ENCODE measurements at places on chromosomes 6 and 20. TPM values are rescaled to one million over a fixed set of nuclear protein-coding genes. Genes with fewer than 3 reads are reported as not detected.

GRCh38 chr6:150371356-150371755, 2.5 kb downstream of the IYD start:
- H3K4me3 ChIP-seq, result no peak overlapping the region
- H3K27me3 ChIP-seq, result peaks cover 2% of the 10 kb centered on the region
- no peak overlapping the region for H3K27ac ChIP-seq
- no peak for DNase-seq

DNA sequence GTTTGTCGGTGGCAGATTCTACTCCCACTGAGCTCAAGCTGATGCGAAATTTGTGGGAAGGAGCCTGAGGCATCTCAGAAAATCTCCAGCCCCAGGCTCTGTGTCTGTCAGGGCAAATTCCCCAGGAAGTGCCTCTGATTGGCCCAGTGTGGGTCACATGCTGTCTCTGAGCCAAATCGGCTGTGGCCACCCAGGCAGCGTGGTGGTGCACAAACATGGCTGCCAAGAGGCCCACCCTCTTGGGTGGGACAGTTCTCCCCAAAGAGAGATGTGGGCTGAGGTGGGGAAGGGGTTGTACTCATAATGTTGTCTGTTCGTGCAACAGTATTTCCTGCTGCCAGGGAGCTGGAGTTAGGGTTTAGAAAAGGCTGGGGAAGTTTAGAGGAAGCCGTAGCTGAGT, 130.6 kb downstream of the BMP7 start:
- no peak for DNase-seq
- no peak overlapping the region for H3K27ac ChIP-seq
- no peaks in the 10 kb centered on the region for H3K36me3 ChIP-seq
- H3K4me3 ChIP-seq, result no peak overlapping the region
- no peaks in the 10 kb centered on the region for H3K27me3 ChIP-seq

The MCHR2 gene
- not detected for total RNA-seq

- peak overlapping the region; percentile 77 for H3K4me3 ChIP-seq
- H3K4me1 ChIP-seq, result peaks cover 3% of the 10 kb centered on the region
- H3K27me3 ChIP-seq, result peaks cover 27% of the 10 kb centered on the region
Measured at GRCh38 chr6:10425975-10426780, 11.3 kb upstream of the TFAP2A start.

- no peak overlapping the region for H3K27ac ChIP-seq
- H3K27me3 ChIP-seq, result no peaks in the 10 kb centered on the region
- H3K36me3 ChIP-seq, result no peaks in the 10 kb centered on the region
- no peaks in the 10 kb centered on the region for H3K4me1 ChIP-seq
Measured at GRCh38 chr6:63476302-63476701, 96.0 kb upstream of the LOC128125822 start.

DNA sequence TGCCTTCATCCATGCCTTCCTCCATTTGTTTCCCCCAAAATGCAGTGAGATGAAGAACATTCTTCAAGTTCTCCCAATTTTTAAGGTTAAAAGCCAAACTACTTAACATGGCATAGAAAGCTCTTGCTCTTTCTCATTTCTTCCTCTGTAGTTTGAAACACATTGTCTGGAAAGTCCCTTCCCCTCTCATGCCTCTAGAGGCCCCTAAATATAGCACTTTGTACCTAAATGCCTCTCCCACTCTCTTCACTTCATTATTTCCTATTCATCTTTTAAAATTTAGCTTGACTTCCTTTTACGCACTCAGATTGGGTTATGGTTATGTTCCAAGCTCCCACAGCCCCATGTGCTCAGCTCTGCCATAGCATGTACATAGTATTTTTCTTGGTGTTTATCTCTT, 389.3 kb downstream of the HDGFL1 start:
- no peaks in the 10 kb centered on the region for H3K27me3 ChIP-seq
- no peak overlapping the region for H3K27ac ChIP-seq
- DNase-seq, result no peak
- peaks cover 8% of the 10 kb centered on the region for H3K4me1 ChIP-seq
- H3K4me3 ChIP-seq, result no peak overlapping the region

The ASIP gene
- total RNA-seq, result not detected

DNA sequence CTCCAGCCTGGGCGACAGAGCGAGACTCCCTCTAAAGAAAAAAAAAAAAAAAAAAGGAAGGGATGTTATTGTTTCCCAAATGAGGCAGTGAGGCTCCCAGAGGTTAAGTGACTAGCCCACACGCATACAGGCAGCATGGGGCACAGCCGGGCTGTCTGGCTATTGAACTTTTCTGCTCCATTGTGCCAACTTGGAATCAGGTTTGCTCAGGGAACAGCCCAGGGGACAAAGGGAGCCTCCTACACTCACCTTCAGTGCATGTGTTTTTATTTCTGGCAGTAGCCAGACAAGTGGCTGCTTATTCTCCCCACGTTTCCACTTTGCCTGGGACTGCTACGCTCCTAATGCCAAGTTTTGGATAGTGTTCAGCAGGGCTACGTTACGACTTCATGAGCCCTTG, 10.7 kb downstream of the ETV7 start:
- DNase-seq, result no peak
- no peak overlapping the region for H3K27ac ChIP-seq
- H3K27me3 ChIP-seq, result peaks cover 2% of the 10 kb centered on the region
- no peak overlapping the region for H3K4me3 ChIP-seq

Measured in glutamatergic neuron (in vitro differentiated cells).